ENCODE measurements at places on chromosomes 3 and 15.

- DNase-seq, result no peak
These were observed 233.1 kb upstream of the DPPA4 start for GRCh38 chr3:109570408-109570807.

- DNase-seq, result no peak
These were observed 82.4 kb upstream of the PRR23C start for GRCh38 chr3:139127101-139127500.

GRCh38 chr3:149575213-149575960, 82.4 kb downstream of the WWTR1 start:
- DNase-seq, result no peak

- no peak for DNase-seq
These were observed 48.0 kb upstream of the MRPL3 start for GRCh38 chr3:131550562-131551465.

GRCh38 chr3:21779909-21780308, 28.9 kb upstream of the ZNF385D start:
- DNase-seq, result no peak

GRCh38 chr15:26126070-26126469, 262.9 kb upstream of the ATP10A start:
- no peak for DNase-seq

GRCh38 chr3:28012830-28013229, 228.6 kb upstream of the CMC1 start:
- no peak for DNase-seq

DNA sequence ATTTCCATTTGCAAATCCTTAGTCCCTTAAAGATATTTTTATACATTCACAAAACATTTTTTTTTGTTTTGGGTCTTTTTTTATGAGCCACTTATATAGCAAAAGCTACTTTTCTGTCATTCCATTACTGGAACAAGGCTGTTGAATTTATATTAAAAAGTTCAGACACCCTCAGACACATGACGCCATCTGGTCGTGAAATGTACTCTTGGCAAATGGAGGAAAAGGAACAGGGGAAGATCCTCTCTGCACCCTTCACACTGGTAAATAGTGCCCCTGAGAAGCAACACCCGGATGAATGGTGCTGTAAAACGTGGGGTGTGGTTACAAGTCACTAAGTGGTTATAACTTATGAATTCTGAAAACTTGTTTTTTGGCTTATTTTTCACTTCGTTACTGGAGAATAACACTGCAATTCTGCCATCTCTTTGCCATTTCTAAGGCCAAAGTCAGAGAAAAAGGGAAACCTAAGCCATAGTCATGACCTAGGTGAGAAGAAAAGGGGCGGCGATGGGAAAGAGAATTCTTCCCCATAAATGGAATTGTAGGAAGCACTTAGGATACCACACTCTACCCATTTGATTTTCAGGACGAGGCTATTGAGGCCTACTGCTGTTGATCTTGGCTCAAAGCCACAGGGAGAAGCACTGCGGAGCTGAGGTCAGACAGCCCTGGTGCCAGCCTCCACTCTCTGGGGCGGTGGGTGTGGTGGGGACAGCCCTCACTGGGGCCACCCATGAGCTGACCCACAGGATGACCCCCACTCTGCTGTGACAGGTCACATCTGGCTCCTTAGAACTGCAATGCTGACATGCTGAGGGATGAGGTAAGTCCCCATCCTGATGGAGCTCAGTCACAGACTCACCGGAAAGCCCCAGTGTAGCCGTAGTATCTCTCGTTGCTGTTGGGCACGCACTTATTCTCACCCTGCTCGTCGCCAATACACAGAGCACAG, 21.9 kb downstream of the LTF start:
- DNase-seq, result no peak

- DNase-seq, result no peak
These were observed 6.2 kb downstream of the H1-8 start for GRCh38 chr3:129549006-129549800.

DNA sequence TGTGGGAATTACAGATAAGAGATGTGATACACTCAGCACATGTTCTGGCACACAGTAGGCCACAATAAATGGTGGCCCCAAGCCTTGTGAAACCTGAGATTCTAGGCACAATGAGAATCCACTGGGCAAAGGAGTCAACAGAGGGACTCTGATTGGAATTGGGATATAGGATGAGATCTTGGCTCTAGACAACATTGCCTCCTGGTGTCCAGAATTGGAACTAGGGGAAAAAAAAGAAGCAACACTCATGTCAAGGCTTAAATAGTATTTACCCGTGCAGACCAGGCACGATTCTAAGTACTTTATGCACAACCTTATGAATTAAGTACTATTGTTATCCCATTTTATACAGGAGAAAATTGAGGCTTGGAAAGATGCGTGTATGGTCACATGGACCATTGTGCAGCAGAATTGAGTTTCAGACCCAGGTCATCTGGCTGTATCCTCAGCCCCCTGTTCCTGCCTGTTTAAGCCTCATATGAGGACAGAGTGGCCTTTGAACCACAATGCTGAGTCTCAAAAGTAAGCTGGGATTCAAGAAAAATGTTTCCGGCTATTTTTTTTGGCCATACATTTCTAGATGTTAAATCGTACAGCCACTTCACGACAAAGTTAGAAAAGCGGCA, 124.8 kb downstream of the SV2B start:
- no peak for DNase-seq

GRCh38 chr3:14918356-14918860, 29.0 kb upstream of the NR2C2 start:
- DNase-seq, result no peak

GRCh38 chr15:97961067-97961954, 808 bp downstream of the ARRDC4 start:
- DNase-seq, result peak; percentile 2

Measured in naive thymus-derived CD4-positive, alpha-beta T cell (primary cell).